Stimulated activated CD4-positive, alpha-beta T cell treated with anti-CD3 and anti-CD28 coated beads, Interleukin-15, amount 100 ng/mL, for 1 hour (primary cell): ENCODE measurements at places on chromosomes 2 and 18.

DNA sequence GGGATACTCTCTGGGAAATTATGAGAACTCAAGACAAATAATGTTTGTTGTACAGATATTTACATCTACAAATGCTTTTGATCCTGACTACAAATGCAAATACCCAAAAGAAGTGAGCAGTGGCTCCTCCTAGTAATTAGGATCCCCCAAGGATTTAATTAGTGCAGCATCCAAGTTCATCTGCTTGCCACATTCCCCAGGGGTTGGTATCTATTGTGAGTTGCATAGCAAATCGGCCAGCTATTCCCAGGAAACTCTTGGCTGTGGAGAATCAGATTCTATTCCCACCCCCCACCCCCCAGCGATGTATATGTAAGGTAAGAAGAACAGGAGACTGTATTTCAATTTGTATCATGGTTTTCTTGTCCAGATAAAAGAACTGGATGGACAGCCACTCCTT is 725.1 kb upstream of the CDH7 start:
- DNase-seq = no peak

DNA sequence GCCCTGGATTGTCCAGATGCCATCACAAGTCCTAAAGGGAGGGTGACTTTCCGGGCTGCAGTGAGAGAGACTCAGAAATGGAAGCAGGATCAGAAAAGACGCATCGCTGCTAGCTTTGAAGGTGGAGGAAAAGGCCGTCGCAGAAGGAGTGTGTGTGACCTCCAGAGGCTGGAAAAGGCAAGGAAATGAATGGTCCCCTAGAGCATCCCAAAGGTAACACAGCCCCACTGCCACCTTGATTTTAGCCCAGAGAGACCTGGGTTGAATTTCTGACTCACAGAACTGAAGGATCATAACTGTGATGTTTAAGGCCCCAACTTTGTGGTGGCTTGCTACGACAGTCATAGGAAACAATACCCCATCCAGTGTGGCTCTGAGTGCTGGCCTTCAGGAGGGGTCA is 8.6 kb upstream of the NCK2 start:
- no peak for DNase-seq

GRCh38 chr2:27251766-27252165 is 11.1 kb downstream of the SLC30A3 start:
- no peak for DNase-seq

DNA sequence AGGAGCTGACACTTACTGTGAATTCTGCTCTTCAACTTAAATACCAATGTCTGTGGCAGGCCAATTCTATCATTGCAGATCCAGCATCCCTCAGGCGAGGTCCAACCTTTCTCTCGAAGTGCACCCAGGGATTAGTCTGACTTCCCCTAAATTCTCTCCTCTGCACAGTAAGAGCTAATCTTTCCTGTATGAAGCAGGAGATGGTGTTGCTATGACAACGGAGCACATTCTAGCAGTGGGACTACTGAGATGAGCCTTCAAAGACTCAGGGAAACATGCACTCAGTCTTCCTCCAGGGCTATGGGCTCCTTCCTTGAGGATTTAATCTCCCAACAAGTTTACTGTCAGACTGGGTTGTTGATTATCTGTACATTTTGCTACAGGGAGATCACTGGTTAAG is 176.3 kb downstream of the NOL4 start:
- DNase-seq = no peak

DNA sequence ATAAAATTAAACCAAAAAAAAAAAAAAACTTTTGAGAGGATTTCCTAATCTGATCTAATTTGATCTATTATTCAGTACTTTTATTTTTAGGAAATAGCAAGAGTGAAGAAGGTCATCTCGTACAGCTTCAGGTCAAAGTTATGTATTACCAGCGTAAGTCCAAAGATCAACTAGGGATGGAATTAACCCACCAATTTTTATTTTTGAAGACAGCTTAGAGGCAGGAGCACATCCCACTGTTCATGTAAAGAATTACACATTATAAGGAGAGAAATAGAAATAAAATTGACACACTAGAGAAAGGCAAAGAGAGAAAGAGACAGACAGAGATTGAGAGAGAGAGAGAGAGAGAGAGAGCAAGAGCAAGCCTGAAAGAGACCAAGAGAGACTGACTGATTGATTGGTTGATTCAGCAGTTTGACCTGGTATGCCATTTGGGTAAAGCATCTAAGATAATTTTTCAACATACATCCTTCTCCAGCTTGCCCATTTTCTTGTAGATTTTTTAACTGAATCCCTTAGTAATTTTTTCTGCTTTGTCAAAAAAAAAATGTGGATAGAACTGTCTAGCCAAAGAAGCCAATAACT is 25.1 kb downstream of the DOCK10 start:
- DNase-seq = no peak

- no peak for DNase-seq
Observed at GRCh38 chr2:79512442-79513401, at the start of gene CTNNA2. Gene CTNNA2, plus strand, starts transcription at chr2:79513051.

DNA sequence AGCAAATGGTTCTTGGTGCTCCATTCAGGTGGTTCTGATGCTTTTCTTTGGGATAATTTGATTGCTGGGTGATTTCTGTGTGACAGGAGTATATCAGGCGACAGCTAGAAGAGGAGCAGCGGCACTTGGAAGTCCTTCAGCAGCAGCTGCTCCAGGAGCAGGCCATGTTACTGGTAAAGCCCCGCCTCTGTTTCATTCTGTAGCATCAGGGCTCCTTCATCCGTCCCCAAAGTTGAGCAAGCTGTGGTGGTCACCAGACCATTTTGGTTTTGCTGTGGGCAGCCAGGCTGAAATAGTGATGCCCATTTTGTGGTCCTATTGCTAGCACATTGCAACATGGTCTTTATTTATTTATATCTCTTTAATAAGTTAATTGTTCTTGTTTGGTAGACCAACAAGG is 132.8 kb upstream of the IL1R2 start:
- DNase-seq = no peak

GRCh38 chr18:56593906-56594305 is 44.5 kb downstream of the TXNL1 start:
- DNase-seq = no peak

DNA sequence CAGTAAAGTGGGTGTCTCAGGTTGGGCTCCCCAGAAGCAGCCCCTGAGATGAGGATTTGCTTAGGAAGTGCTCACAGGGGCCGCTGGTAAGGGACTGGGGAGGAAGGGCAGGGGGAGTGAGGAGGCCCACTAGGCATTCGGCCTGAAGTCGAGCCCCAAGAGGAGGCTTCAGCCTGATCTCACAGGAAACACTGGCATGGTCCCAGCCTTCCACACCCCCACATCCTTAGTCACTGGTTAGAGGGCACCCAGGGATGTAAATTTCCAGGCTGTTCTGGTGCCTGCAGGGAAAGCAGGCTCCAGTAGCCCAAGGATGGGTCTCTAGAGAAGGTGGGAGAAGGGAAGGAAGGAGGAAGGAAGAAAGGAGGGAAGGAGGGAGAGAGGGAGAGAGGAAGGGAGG is 22.4 kb upstream of the KCNK3 start:
- no peak for DNase-seq

DNA sequence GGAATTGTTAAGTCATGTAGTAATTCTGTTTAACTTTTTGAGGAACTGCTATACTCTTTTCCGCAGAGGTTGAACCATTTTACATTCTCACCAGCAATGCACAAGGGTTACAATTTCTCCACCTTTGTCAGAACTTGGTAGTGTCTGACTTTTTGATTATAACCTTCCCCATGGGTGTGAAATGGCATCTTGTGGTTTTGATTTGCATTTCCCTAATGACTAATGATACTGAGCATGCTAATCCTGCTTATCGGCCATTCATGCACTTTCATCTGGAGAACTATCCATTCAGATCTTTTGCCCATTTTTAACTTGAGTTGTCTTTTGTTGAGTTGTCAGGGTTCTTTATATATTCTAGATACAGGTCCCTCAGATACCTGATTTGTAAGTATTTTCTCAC is 47.2 kb downstream of the CYB5A start:
- no peak for DNase-seq

DNA sequence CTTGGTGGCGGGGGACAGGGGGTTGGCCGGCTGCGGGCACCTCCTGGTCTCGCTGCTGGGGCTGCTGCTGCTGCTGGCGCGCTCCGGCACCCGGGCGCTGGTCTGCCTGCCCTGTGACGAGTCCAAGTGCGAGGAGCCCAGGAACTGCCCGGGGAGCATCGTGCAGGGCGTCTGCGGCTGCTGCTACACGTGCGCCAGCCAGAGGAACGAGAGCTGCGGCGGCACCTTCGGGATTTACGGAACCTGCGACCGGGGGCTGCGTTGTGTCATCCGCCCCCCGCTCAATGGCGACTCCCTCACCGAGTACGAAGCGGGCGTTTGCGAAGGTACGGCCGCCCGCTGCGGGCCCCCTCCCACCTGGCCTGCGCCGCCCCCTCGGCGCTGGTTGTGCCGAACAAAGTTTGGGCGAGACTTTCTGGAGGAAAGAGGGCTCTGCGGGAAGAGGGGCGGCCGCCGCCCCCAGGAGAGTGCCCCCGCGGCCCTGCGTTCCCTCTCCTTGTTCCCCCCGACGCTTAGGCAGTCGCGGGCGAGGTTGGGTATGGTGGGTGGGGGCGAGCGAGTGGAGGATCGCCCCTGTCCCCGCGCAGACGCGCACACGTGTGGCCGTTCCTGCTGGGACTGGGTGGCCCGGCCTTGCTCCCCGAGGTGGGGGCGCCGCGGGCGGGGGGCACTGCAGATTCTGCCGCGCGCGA is 866 bp downstream of the CRIM1 start:
- peak; percentile 14 for DNase-seq

- no peak for DNase-seq
Observed at GRCh38 chr18:13580351-13580750, 146.0 kb downstream of the FAM210A start.

GRCh38 chr2:156321243-156321904 is 11.1 kb downstream of the NR4A2 start:
- DNase-seq = no peak

DNA sequence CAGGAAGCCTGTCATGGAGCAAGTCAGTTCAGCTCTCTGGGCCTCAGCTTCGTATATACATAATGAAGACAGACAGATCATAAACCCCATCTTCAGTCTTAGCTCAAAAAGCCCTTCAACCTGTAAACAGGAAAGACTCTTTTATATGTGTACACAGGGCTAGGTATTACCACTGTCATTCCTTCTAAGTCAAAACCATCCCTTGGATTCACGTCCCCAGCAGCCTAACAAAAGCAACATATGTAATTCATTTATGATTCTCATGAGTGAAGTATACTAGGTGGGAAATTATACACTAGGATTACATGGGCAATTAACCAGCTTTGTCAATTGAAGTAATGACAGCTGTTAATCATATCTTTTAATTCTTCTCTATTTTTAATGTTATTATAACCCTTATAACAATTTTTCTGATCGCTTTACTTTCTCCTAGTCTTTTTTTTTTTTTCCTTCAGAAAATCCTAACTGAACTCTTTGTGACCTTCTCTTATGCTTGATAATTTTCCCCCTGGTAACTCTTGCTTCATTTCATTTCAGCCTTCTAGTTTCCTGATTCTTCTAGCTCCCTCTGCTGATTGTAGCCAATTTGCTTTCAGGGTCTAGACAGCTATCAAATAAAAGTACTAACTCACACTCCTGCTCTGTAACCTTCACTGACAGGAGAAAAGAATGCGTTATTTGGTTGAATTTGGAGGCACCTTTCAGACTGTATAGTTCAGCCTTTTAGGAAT is 99.7 kb downstream of the RBM43 start:
- DNase-seq = no peak

GRCh38 chr2:21175895-21176646 is 52.3 kb downstream of the TDRD15 start:
- no peak for DNase-seq

DNA sequence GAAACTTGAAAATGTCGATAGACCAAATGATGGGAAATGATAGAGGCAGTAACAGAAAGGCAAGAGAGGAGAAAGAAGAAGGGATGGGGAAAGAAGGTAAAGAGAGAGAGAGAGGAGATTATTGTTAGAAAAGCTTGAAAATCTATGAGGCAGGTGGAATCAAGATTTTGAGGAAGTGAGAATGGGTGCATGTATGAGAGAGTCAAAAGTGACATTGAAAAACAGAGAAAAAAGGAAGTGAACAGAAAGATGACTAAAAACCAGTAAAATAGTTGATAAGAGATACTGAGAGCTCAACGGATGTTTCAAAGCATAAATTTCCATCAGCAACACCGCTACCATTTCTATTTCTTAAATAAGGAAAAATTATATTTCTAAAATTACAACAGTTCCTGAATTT is 327.4 kb upstream of the CWC22 start:
- no peak for DNase-seq

- DNase-seq = no peak
Observed at GRCh38 chr2:160309585-160309984, 109.5 kb upstream of the ITGB6 start.
